Vagina (tissue), 2 donors: ENCODE measurements at places on chromosomes 3 and 15.
A peak's percentile ranks its signal among the peaks of the same experiment; 100 is the strongest.

GRCh38 chr3:153809097-153809496, 312.1 kb upstream of the ARHGEF26 start:
- no peak for DNase-seq

GRCh38 chr3:45468326-45468725, 80.0 kb downstream of the LARS2 start:
- DNase-seq: no peak

DNA sequence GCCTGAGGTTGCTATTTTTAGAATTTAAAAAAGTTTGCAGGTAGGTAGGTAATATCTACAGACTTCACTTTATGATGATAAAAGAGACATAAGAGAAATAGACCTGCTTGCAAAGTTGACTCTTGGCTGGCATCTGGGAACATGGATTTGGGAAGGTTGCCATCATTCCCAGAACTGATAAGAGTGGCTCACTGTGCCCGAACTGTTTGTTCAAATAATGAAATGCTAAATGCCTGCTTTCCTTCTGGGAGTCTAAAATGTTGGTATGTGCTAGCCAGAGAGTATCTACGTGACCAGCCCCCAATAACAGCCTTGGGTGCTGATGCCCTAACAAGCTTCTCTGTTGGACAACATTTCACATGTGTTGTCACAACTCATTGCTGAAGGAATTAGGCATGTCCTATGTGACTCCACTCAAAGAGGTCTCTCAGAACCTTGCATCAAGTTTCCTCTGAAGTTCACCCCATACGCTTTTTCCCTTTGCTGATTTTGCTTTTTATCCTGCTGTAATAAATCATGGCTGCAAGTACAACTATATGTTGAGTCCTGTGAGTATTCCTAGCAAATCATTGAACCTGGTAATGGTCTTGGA, 95.5 kb downstream of the FHIT start:
- no peak for DNase-seq

- DNase-seq: peak; percentile 70
Observed at GRCh38 chr3:193732391-193732790, 139.4 kb downstream of the OPA1 start.

GRCh38 chr3:41236228-41236627, 36.9 kb downstream of the CTNNB1 start:
- DNase-seq: no peak

DNA sequence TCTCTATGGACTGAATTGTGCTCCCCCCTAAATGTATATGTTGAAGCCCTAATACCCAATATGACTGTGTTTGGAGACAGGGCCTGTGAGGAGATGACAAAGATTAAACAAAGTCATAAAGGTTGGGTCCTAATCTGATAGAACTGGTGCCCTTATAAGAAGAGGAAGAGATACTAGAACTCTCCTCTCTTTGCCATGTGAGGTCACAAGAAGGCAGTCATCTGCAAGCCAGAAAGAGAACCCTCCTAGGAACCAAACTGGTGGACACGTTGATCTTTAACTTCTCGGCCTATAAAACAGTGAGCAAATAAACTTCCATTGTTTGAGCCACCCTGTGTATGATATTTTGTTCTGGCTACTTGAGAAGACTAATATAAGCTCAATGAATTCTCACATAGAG, 31.6 kb upstream of the ENTPD3 start:
- no peak for DNase-seq

- DNase-seq: no peak
Observed at GRCh38 chr3:100173961-100174360, 59.7 kb upstream of the FILIP1L start.

- no peak for DNase-seq
Observed at GRCh38 chr3:43161684-43162229, 55.9 kb upstream of the POMGNT2 start.

DNA sequence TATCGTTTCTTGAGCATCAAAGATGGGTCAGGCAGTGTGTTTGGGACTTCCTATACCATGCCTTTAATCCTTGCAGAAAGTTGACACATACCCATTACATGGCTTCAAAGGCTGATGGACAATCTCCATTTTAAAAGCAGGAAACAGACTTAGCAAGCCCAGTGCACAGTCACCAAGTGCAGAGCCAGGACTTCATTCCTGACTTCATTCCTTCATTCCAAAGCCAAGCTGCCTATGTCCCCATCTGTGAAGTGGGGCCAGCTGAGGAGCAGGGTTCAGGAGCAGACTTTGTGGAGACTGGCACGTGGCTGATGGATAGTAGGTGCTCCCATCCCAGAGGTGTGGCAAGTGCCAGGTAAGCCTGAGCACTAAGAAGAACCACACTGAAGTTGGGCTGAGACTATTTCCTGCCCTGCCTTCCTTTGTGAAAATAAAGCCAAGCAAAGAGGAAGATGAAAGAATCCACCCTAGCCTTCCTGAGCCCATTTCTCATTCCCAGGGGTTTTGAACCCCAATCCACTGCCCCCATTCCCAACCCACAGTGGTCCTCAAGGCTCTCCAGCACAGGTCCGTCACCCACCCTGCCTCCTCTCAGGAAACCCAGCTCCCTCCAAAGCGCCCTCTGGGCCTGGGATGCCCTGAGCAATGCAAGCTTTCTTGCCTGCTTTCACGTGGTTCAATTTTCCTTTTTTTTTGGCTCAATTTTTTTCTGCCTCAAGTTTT, 1.8 kb downstream of the CX3CR1 start:
- DNase-seq: no peak

DNA sequence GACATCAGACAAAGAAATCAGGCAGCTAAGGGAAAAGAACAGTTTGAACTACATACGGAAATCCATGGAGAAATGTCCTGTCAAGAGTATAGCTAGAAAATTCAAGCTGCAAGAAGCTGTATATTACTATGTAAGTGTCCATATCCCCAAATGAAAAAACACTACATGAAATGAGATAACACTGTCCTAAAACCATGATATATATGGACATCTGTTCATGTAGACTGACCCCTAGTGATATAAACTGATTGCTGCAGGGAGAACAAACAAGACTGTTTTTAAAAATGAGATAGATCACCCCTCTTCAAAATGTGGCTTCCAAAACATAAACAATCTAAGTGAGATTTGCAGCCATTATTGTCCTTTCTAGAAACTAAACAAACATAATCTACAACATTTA, 985.6 kb downstream of the EPHA3 start:
- DNase-seq: no peak

DNA sequence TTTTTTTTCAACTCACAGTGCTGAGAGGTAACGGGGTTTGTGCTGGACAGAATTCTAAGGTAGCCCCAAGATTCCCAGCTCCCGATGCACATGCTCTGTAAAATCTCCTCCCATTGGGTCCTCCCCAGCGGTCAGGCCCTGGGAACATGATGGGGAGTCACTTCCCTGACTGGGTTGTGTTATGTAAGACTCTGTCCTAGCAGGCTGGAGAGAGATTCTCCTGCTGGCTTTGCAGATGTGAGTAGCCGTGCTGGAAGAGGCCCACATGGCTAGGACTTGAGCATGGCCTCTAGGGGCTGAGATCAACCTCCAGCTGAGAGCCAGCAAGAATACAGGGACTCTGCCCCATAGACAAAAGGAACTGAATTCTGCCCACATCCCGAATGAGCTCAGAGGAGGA, 83.7 kb upstream of the OXTR start:
- DNase-seq: no peak

- DNase-seq: no peak
Observed at GRCh38 chr15:38522922-38523321, 41.7 kb downstream of the RASGRP1 start.

- no peak for DNase-seq
Observed at GRCh38 chr3:119580067-119580760, 922 bp downstream of the ADPRH start.

GRCh38 chr3:160928183-160928726, 172.2 kb downstream of the PPM1L start:
- no peak for DNase-seq

DNA sequence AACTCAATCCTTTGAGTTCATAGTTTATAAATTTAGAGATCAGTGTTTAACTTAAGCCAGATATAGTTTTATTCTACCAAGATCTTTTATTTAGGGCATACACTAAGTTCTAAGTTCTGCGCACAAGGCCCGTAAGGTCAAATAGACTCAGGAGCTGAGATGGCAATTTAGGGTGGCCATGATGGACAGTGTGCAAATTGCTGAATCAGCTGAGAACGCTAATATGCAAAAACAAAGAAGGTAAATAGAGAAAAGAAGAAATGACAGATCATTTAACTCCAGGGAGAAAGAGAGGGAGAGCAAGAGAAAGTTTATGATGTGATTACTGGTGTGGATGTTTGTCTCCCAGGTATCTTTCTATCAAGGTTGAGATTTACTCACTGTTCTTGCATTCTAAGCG, 678.5 kb downstream of the OTOL1 start:
- DNase-seq: no peak

DNA sequence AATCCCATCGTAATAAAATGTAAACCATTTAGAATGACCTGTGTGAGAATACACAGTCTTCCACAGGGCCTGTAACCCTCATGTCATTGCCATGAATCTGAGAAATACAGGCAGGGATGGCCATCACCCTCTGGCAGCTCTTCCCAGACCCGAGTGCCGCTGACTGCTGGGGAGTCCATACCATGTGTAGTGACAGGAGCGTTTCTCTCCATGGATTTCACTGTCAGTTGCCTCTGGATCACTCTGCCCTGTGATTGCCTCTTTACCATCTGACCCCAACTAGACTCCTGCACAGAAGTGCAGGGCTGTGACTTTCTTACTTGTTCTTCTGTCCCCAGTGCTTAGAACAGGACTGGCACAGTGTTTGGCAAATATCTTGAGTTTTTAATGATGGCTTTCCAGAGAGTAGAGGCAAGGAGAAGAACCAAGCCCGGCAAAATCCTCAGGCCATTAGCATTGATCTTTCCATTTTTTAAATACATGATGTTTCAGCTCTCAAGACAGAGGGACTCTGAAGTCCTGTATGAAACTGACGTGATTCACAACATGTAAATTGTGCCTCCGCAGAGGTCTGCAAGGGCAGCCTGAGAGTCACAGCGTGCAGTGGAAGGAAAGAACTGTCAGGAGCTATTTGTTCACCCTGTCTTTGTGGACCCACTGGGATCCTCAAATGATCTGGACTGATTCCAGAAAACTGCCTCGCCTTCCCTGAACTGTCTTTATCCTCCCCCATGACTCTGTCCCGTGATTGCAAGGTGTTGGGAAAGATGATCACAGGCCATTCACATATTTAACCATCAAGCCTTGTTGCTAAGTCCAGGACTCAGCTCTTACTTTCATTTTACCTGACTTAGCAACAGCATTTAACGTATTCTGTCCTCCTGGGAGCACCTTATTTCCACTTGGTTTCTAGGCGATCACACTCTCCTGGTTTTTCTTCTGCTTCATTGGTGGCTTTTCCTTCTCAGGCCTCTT, 354.9 kb downstream of the EPHB1 start:
- no peak for DNase-seq

DNA sequence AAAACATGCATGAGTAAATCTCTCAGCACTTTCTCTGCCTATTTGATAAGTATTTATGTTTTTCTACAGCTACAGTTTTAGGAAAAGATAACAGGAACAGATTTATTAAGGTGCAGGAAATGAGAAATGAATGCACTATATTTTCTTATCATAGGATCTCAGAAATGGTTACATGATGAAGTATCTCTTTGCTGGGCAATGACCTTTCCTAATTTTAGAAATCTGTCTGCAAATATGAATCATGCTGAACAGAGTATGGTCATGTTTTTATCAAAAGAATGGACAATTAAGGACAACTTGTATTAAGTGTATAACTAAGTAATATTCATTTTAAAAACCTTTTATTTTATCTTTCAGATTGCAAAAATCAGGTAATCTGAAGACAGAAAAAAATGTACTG, 53.8 kb upstream of the SPPL2A start:
- no peak for DNase-seq

- no peak for DNase-seq
Observed at GRCh38 chr3:178003756-178004155, 532.5 kb upstream of the KCNMB2 start.

- no peak for DNase-seq
Observed at GRCh38 chr15:101376615-101377395, 81.8 kb upstream of the SNRPA1 start.

DNA sequence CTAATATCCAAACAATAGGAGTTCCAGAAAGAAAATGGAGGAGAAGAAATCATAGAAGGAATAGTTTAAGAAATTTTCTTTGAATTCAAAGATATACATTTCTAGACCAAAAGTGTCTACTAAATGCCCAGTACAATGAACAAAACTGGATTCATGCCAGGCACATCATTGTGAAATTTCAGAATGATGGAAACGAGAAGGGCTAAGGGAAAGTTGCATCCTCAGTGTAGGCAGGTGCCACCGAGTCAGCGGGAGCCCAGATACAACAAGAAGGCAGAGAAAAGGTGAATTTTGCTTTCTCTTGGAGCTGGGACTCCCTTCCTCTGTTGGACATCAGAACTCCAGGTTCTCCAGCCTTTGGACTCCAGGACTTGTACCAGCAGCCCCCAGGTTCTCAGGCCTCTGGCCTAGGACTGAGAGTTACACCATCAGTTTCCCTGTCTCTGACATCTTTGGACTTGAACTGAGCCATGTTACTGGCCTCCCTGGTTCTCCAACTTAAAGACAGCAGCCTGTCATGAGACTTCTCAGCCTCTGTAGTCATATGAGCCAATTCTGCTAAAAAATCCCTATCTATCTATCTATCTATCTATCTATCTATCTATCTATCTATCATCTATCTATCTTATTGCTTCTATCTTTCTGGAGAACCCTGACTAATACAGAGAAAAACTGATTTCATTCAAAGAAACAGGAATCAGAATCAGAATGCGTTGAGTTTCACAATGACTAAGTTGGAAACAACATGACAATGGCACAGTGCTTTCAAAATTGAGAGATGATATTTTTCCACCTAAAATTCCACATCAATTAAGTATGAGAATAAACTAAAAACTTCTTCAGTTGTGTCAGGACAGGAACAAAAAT, 207.7 kb downstream of the FAM43A start:
- DNase-seq: peak; percentile 72

DNA sequence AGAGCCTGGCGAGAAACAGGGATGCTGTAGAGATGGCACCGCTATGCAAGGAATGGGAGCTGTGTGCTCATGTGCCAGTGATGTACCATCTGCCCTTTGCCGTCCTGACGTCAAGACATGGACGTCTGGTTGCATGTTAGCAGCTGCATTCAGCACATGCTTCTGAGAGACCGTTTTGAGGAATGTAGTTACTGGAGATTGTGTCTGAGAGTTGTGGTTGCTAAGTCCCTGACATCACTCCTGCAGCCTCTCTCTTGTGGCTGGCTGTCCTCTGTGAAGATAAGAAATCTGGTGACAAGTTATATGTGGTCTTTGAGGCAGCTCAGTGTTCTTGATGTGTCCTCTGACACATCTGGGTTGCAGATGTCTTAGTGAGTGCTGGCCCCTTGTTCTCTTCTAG, 165.1 kb downstream of the APBA2 start:
- DNase-seq: no peak

GRCh38 chr3:59321881-59322540, 272.2 kb upstream of the CFAP20DC start:
- DNase-seq: no peak
